ENCODE measurements at places on chromosomes 4 and X.

DNA sequence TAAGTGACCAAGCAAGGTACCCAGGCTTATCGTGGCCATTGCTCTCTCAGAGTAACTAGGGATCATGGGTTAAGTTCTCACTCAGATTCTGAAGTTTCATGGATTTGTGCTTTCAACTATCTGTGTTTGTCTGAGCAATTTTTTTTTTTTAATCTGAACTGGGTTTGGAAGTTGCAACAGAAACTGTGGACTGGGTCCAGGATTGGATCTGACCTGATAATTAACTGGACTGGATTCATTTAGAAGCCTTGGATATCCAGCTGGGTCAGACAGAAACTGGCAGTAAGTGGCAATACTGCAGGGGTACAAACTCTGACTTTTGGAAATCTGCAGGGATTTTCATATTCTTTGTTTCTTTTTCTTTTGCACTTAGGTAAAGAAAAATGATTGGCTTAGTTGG lies 38.7 kb upstream of the FGF2 start:
- no peak for DNase-seq

DNA sequence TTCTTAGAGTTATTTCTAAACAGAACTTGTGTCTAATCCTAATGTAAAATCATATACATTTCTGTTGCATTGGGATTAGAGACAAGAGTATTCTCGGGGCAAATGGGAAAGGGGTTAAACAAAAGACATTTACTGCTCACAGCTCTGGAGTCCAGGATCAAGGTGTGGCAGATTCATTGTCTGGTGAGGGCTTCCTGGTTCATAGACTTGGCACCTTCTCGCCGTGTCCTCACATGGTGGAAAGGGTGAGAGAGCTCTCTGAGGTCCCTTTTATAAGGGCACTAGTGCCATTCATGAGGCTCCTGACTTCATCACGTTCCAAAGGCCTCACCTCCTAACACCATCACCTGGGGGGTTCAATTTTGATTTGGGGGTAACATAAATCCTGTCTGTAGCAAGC lies 90.3 kb upstream of the PRKX start:
- no peak for DNase-seq

DNA sequence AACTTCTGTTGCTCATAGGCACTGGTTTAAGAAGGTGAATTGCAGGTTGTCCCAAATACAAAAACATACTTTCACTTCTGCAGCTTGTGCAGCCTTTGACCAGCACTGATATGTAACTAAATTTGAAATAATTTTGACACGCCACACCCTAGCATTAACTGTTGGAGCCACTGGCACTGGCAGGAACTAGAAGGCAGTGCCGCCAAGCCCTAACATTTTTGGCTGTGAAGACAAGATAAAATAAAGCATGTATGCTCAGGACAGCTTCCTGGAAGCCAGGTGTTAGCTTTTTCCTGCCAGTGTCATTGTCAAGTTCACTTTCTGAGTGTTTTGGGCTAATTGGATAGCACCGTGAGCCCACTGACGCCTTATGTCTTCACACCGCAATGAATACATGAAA lies 65.3 kb upstream of the FBXW7 start:
- DNase-seq = no peak

- no peak for DNase-seq
These were observed 91.2 kb downstream of the ARHGAP10 start for GRCh38 chr4:147823130-147823529.

- DNase-seq = no peak
These were observed 34.6 kb downstream of the COX18 start for GRCh38 chr4:73034896-73035295.

DNA sequence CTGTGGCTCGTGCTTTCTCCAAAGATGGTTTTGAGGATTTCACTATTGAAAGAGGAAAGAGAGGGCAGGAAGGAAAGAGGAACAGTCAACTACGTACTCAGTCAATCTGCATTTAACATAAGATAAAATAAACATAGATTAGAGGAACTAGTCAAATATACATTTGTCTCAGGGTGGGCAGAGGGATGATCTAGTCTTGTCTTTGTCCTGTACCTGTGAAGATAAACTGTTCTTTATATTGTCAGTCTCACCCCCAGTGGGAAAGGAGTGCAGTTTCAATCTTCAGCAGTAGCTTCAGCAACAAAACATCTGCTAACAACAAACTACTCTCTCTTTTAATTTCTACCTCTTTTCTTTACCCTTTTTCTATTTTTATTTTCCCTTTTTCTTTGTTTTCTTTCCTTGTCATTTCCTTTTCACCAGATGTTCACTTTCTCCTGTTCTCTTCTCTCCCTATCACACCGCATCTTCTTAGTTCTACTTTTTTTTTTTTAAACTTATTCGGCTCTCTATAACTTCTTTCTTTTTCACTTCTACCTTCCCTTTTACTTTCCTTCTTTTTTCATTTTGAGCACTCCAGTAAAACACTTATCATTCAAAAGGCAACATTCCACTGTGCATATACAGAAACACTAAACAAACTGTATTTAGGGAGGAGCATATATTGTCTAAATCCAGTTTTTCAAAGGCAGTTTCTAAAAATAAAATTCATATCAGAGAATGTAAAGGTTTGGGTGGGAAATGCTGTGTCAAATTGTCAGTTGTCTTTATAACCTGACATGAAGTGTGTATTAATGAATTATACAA lies 51.4 kb upstream of the GUCY1A1 start:
- DNase-seq = no peak

- DNase-seq = no peak
These were observed 145.6 kb upstream of the DCAF8L1 start for GRCh38 chrX:28126886-28127285.

DNA sequence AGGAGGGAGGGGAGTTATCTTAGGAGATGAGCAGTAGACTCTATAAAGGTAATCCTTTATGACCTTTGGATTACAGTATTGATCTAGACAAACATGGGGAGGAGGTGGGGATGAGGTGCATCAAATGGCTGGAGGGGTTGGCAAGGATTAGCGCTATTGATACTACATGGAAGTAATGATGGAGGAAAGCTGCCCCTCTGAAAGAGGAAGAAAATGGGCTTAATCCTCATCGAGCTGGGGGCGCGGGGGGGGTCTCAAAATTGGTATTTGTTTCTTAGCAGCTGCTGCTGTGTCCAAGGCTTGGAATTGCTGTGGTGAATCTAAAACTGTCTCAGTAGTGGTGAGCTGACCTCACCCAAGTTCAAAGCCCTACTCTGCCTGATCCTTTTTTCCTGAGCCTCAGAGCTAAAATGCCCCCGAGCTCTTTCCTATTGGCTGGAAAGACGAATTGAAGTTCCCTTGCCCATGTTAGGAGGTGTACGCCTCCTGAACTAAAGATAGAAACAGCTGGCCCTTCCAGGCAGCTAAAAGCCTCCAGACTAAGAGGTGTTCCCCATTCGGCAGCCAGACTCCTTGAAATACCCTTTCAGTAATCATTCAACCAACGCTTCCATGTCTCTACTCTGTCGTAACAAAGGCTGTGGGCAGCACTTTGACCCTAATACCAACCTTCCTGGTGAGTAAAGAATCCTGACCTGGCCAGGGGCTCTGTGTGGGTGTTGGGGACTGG lies at the start of gene ITGB1BP2:
ITGB1BP2 (plus strand) TSS at position 556 of the 730 bp plus-strand sequence; CDS start at position 613, 57 bp downstream.
- peak; percentile 11 for DNase-seq

DNA sequence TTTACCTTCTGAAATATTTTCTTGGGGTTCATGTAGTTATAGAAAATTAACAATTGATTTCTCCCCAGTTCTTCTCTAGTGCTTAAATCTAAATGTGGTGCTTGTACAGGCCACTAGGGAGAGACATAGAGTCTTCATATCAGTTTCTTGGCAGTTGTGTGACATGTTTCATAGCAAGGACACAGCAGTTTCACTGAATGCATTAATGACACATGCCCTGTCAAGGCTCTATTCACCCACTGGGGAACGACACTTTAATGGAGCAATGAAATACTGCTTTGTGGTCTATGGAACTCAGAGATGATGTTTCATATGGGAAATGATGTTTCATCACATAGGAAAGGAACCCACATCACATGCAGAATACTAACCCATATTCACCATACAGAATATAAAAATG lies 2.8 kb downstream of the VEGFC start:
- peak; percentile 11 for DNase-seq

- DNase-seq = no peak
These were observed 327.0 kb upstream of the NOCT start for GRCh38 chr4:138688408-138689085.

GRCh38 chrX:10506781-10507180 lies 113.6 kb downstream of the MID1 start:
- DNase-seq = no peak

DNA sequence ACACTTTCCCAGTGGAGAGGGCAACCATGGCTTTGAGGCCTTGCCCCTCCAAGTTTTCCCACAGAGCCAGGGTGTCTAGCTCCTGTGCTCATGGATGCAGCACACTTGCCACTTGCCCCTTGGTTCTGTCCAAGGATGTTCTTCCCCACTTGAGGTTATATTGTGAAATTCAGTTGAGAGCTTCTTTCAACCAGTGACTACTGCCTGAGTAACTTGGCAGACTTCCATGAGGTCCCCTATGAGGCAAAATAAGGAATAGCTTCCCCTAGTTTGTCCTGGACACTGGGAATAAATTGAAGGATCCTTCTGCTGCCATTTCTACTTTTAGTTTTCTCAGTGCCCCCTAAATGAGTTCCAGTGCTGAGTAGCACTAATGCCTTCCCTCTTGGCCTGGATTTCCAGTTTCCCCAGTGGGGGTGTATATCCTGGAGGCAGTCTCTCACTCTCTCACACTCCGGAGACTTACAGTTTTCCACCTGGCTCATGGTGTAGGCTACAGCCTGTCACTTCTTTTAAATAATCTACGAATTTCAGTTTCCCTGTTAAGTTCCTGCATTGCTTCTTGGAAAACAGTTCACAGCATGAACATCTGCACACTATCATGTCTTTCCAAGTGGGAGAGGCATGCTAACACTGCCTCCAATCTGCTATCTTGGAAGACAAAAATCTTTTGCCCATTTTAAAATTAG lies 36.4 kb upstream of the ADH4 start:
- DNase-seq = no peak

DNA sequence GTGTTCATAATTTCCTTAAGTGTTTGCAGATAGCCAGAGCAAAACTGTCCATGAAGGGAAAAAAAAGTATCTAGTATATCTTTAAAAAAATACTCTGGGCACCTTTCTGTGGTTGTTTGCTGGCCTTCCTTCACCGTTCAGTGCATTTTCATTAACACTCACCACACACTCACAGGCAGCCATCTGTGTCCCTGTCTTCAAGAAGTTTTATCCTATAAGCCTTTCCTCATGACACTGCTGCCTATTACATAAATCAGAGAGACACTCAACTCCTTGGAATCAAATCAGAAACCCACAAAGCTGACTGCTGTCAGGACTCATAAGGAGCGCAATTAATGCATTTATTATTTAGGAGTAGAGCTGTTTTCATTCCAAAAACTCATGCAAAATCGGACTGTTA lies 1720.2 kb downstream of the PCDH7 start:
- DNase-seq = no peak

GRCh38 chr4:2794486-2795299 lies 1.8 kb downstream of the SH3BP2 start:
- DNase-seq = peak; percentile 83

- DNase-seq = no peak
These were observed 313.0 kb downstream of the DCTD start for GRCh38 chr4:182604161-182604622.

DNA sequence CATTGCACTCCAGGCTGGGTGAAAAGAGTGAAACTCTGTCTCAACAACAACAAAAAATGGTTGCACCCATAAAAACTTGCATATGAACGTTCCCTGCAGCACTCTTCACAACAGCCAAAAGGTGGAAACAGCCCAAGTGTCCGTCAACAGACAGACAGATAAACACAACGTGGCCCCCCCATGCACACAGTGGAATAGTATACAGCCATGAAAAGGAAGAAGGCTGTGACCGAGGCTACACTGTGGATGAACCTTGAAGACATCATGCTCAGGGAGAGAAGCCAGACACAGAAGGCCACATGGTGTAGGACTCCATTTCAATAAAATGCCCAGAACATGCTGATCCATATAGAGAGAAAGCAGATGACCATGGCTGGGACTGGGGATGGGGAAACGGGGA lies 33.5 kb upstream of the ASMTL start:
- DNase-seq = no peak

GRCh38 chrX:100340491-100341141 lies 69.5 kb downstream of the PCDH19 start:
- DNase-seq = no peak

DNA sequence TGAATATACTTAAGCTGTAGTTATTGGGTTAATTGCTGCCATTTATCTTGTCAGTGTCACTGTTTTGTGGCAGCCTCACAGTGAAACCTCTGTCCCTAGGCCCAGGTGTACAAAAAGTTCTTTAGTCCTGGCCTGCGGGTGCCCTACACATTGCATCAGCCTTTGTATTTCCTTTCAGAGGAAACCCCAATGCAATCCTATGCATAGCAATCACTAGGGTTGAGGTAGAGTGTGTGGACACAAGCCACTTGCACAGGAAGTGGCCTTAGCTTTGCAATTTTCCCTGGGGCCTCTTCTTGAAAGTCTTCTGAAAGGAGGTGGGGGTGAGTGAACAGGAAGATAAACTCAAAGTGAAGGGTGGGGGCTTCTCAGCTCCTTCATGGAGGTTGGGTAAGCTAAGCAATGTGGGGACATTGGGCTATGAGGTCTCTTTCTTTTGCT lies 27.8 kb downstream of the VSIG4 start:
- no peak for DNase-seq

- DNase-seq = no peak
These were observed 152.7 kb upstream of the AADAT start for GRCh38 chr4:170242471-170242870.

- DNase-seq = peak; percentile 67
These were observed 43.4 kb upstream of the PHF8 start for GRCh38 chrX:54087661-54088060.

GRCh38 chrX:118823263-118824172 lies at the start of gene ZCCHC12:
ZCCHC12 (plus strand) TSS chrX:118823824; CDS start chrX:118825245, 1,421 bp downstream.
- peak; percentile 69 for DNase-seq

DNA sequence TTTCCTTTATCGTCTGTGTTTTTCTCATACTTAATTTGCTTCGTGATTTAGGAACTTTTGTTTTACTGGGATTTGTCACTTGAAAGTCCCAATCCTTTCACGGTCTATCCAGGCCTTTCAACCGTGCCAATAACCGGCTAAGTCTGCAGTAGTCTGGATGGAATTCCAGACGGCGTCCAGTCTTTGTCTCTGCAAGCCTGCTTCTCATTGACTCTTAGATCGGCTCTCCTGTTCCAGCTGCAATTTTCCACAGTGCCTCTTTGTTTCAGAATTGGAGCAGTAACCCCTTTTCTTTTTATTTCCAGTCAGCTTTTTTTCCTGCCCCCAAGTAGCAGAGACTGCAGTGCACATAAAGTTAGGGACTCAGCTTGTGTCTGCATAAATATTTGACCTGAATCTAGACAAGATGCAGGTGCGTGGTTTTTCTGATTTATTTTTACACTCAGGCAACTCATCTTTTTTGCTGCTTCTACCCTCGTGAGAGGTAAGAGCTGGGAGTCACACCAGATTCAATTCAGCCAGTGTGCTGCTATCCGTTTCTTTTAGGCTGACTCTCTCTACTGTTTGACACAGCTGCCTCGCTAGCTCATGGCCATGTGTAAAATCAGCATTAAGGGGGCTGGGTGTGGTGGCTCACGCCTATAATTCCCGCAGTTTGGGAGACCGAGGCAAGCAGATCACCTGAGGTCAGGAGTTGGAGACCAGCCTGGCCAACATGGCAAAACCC lies 37.4 kb upstream of the DHRSX start:
- DNase-seq = no peak

- peak; percentile 54 for DNase-seq
These were observed 819 bp downstream of the NSG1 start for GRCh38 chr4:4387531-4388310.

- no peak for DNase-seq
These were observed 131.6 kb downstream of the GATB start for GRCh38 chr4:151629097-151629783.
